ENCODE measurements at places on chromosomes 11 and 22.

GRCh38 chr11:117839380-117839881 is 14.9 kb upstream of the FXYD2 start:
- DNase-seq: no peak

- no peak for DNase-seq
Observed at GRCh38 chr22:18069041-18069440, 8.7 kb upstream of the PEX26 start.

DNA sequence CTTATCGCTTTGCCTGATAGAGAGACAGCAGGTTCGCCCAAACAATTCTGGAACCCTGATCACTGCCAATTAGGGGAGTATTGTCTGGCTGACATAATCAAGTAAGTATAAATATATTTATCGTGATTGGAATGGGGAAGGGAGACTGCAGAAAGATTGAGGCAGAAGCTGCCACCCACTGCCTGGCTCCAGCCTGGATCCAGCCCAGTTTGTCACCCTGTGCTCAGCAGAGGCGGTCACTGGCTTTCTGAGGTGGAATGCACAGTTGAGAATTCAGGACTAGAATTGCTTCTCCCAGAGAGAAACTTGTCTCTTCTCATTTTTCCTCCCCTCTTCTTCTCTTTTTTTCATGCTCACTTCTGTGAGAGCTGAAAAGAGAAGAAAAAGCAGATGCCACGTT is 25.9 kb downstream of the GRAP2 start:
- no peak for DNase-seq

DNA sequence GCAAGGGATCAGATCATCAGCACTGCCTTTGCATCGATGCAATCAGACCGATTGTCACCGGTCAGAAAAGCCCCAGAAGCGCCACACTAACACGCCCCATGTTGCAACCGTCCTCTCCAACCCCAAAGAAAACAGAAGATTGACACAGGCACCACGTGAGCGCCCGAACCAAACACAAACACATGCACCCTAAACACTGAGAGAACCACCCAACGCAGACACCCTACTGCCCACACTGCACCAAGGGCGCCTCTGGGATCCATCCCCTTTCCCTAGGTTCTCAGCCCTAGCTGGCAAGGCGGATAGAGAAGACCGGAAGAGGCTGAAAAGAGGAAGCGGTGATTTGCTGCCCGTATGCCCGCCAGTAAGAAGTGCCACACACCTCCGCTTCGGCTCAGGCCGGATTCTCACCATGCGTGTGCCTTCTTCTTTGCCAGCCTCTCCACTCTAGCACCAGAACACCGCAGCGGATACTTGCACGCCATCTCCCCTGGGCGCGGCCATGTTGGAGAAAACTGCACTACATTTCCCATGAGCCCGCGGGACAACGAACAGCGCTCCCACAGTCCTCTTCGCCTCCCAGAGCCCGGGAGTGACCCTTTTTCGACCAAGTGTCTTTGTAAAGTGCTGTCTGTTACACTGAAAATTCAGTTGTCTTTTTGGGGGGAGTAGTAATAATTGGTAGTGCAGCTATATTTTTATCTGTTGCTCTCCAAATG is at the start of gene ALKBH8:
Gene ALKBH8 (minus strand): TSS at position 517 of the 719 bp plus-strand sequence. CDS start 4,842 bp downstream, outside the sequence.
- DNase-seq: peak; percentile 75

DNA sequence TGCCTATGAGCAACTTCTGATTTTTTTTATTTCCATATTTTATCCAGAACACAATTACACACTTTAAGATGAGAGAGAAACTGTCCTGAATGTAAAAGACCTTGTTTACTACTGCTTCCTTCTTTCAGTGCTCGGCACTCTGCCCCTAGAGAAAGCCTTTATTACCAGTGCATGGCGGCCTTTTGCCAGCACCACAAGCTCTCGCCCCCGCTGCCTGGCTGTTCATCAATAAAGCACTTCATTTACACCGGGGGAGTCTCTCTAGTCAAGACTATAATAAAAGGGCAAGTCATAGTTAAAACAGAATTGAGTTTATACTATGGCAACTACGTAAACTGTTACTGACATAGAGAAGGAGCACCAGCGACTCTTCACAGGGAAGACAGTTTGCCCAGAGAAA is 259.5 kb downstream of the CADM1 start:
- no peak for DNase-seq

GRCh38 chr22:37080438-37080837 is 28.9 kb downstream of the KCTD17 start:
- peak; percentile 39 for DNase-seq

GRCh38 chr11:14179116-14179820 is 179.7 kb downstream of the RRAS2 start:
- no peak for DNase-seq

DNA sequence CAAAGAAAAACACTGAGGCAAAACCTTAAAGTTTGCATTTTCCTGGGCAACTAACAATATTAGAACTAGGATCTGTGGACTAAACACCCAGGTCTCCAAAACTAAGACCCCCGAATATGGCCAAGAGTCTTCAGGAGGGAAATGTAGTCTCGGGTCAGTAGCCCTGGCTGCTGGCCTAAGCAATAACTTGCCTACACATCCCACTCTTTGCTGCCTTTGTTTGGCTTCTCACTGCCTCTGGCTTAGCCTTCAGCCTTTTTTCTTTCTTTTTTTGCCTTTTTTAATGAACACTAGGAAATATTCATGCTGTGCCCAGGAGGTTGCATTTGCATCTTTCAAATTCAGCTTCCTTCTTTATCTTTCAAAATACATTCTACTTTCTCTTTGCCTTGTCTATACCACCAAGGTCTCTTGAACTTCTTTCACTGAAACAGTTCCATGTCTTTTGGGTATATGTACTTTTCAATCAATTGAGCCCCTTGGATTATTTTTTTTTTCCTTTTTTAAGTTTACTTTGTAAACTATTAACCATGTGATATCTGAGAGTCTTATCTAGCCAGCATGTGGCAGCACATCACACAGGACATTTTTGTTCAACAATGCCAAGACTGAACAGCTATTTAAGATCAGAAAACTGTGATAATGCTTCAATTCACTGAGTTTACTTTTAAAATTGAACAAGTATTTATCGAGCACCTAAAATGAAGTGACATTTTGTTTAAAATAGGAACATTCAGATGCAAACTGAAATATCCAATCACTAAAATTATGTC is 165.0 kb upstream of the TRPC6 start:
- no peak for DNase-seq

DNA sequence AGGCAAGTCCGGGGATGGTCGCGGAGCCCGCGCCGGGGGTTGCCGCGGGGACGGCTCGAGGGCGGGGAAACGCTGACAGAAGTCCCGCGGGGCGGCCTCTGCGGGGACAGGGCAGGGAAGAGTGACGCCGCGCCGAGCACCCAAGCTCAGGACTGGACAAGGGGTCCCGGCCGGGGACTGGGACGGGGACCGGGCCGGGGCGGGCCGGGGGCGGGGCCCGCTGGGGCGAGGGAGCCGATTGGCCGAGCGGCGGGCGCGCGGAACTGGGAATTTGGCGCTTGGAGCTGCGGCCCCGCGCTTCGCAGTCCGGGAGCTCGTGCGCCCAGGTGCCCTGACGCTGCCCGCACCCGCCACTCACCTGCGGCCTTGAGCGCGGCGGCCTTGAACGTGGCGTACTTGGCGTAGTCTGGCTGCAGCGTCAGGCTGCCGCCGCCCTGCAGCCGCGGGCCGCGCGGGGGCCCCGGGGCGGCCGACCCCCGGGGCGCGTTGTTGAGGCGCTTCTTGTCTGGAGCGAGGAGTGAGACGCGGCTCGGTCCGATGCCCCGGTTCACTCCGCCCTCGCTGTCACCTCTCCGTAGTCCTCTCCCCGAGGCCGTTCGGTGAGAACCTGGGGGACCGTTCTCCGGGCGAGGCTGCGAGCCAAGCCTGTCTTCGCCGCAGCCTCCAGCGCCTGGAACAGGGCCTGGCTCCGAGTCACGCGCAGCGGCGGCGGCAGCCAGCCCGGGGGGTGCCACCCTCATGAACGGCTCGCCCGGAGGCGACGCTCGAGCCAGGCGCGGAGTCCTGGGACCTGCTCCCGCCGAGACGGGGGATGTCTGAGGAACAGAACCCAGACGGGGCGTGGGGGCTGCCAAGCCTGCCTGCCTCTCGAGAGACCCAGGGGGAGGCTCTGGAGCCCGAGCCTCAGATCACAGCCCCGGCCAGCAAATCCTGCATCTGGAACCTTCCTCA is 4.5 kb downstream of the SHISA8 start:
- DNase-seq: peak; percentile 66

- no peak for DNase-seq
Observed at GRCh38 chr11:134352111-134352510, 20.3 kb downstream of the GLB1L2 start.

DNA sequence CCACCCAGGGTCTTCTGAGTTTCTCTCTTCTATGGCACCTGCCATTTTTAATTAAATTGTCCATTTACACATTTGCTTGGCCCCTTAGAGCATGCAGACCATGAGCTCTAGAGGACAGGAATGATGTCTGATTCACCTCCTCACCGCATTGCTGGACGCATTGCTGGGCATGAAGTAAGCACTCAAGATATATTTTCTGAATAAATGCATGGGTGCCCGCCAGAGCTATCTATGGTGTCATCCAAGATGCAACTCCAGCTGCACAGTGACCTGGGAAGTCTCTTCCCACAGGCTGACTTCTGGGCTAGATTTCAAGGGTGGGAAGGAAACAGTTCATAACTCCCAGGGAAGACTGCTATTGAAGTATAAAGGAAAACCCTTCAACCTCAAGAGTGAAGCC is 66.6 kb upstream of the ASPHD2 start:
- DNase-seq: no peak

GRCh38 chr11:102269927-102270326 is 47.4 kb upstream of the BIRC3 start:
- no peak for DNase-seq

DNA sequence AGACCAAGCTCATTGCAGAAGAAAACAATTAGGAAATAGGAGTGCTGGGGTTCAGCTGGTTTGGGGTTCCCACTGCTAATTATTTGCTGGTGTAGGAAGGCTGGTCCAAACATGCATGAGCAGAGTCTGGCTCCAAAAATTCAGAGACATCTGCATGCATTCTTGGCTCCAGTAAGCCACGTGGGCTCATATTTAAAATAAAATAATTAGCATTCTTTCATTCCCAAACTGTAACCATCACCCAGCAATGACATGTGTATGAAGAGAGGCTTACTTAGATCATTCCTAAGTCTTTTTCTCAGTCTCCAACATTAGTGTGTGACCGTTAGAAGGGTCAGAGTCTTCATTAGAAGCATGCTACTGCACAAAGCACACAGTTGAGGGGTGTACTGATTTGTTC is 58.4 kb downstream of the EFCAB6 start:
- DNase-seq: no peak

DNA sequence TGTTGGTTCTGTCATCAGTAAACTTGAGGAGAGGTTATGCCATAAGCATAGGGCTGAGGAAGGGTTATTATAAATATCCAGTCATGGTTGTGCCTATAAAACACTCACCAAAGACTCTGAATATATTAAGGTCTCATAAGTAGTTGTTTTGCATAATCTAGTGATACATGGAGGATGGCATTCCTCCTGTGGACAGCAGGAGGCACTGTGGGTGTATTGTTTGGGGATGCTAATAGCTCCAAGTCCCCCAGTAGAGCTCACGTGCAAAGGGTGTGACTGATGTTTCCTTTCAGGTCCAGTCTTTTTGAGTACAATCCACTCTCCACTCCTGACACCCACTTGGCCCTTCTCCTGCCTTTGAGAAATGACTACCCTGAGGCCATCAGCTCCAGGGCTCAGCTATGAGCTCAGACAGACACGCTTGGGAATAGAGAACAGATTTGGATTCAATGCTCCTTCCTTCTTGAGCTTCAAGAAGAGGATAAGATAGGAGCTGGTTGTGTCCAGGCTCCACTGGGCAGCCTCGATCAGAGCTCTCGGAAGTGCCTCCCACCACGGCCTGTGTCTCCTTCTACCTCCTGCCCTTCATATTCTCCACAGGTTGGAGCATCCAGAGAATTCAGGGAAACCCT is 85.2 kb upstream of the IGLL5 start:
- peak; percentile 57 for DNase-seq

DNA sequence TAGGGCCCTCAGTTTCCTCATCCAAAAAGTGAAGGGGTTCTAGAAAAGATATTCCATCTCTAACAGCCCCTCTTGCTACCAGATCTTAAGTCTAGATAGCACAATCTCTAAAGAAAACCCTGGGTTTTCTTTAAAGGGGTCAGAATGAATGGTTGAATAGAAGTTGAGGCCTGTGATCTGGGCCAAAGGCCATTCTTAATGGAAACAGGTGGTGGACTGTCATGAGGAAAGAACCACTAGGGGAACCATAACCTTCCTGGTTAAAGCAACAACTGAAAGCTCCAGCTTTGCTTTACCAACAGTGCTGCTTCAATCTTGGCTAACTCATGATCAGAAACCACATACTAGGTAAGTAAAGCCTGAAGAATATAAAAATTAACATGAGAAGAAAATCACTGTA is 1.8 kb downstream of the CELF1 start:
- no peak for DNase-seq

DNA sequence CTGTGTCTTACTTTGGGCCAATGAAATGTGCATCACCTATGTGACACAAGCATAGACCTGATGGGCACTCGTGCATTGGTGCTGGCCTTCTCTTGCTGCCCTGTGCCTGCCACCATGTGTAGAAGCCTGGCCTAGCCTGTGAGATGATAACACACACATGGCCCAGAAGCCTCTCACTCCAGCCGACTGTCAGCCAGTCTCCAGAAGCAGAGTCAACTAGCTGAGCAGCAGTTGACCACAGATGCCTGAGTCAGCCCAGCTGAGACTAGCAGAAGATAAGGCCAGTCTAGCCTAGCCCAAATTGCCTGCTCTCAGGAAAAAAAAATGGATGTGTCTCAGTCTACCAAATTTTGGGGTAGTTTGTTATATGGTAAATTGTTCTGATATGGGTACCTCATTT is 46.2 kb downstream of the CSNK2A3 start:
- DNase-seq: no peak

GRCh38 chr11:123103326-123103980 is 41.5 kb upstream of the HSPA8 start:
- peak; percentile 30 for DNase-seq

- DNase-seq: peak; percentile 43
Observed at GRCh38 chr22:26673486-26673885, 16.1 kb downstream of the MIAT start.

GRCh38 chr11:35163702-35164496 is 24.9 kb downstream of the CD44 start:
- DNase-seq: no peak

DNA sequence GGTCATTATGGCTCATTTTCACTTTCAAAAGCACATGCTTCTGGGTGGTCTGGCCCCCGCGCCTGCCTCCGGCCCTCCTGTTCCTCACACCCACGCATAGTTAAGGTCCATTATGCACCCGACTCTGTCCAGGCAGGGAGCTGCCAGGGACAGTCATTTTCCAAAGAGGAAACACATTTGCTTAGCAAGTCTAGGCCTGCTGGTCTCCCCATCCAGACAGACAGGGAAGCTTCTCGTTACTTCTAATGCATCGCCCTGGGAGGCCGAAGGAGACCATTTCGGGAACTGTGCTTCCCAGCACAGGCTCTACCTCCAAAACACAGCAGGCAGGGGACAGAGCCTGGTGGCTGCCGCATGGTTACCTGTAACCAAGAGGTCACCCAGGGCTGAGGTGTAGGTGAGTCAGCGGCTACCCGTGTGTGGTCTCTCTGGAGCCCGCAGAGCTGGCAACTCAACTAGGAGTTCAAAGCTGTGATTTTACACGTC is 87.1 kb upstream of the SHANK2 start:
- no peak for DNase-seq

- no peak for DNase-seq
Observed at GRCh38 chr11:16891964-16892363, 122.2 kb downstream of the PLEKHA7 start.

All from activated T-cell treated with anti-CD3 and anti-CD28 coated beads, Interleukin-2, amount 50 U/mL, for 1 hour (primary cell).